ENCODE measurements at places on chromosomes 12 and 14.
A peak's percentile ranks its signal among the peaks of the same experiment; 100 is the strongest.

- no peak for DNase-seq
Observed at GRCh38 chr12:29131539-29131938, 17.5 kb upstream of the FAR2 start.

- DNase-seq = no peak
Observed at GRCh38 chr12:61490526-61491498, 769.4 kb upstream of the USP15 start.

DNA sequence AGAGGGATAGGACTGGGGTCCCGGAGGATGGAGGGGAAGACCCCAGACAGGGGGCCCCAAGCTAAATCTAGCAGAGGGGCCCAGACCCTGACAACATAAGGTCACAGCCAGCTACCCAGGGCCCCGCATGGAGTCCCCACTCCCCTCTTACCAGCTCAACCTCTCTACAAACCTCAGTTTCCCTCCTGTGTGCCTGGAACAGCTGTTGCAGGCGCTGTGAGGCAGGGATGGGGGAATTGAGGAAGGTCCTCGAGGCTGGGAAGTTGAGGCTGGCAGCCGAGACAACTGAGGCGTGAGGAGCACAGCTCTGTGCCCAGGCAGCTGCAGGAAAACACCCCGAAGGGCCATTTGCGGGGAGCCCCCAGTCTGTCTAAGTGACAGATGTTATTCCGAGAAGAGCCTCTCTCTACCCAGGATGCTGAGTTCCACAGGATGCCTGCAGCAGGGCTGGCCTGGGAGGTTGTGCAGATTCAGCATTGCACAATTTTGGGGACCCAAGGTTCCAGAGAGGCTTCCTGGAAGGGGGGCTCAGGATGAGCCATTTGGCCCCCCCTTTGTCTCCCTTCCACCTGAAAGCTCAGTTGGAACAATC is 42.7 kb upstream of the NCOR2 start:
- no peak for DNase-seq

- no peak for DNase-seq
Observed at GRCh38 chr12:2224961-2225360, 172.2 kb downstream of the CACNA1C start.

- DNase-seq = no peak
Observed at GRCh38 chr14:52049721-52050588, 18.9 kb downstream of the NID2 start.

GRCh38 chr12:1927051-1927680 is 8.7 kb upstream of the CACNA2D4 start:
- no peak for DNase-seq

- DNase-seq = no peak
Observed at GRCh38 chr12:14782756-14783155, 20.5 kb downstream of the WBP11 start.

- no peak for DNase-seq
Observed at GRCh38 chr12:2297658-2298057, 244.9 kb downstream of the CACNA1C start.

DNA sequence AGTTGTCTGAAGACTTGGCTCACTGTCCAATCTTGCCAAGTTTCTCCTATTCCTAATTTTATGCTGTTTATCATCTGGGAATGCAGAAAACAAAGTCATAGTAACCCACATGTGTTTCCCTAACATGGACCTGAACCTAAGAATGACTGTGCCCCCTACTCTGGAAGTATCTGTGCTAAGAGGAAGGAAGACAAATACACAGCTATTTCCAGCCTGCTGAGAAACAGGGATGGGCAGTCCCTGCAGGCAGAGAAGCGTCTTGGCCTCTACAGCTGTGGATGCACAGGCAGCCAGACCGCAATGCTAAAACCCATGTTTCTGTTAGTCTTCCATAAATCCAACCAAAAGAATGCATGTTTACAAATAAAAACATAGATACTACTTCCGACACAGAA is 56.2 kb downstream of the DUSP16 start:
- no peak for DNase-seq

- peak; percentile 53 for DNase-seq
Observed at GRCh38 chr14:56552615-56553014, 27.0 kb upstream of the TMEM260 start.

- no peak for DNase-seq
Observed at GRCh38 chr12:84803661-84804060, 108.9 kb downstream of the SLC6A15 start.

GRCh38 chr14:68813318-68813838 is 20.5 kb upstream of the ZFP36L1 start:
- no peak for DNase-seq

DNA sequence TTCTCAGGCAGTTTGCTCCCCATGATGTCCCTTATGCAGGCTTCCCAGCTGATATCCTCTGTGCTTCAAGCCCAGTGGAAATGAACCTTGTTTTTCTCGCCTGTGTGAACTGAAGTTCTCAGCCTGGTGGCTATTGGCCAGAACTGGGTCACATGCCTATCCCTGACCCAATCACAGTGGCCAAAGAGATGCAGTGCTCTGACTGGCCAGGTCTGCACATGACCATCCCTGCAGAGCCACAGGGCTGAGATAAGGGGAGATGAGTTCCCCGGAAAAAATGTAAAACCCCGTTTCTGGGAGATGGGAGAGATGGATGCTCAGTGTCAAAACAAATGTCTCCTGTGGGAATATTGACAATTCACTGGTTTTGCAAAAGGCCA is 34.7 kb upstream of the FZD10 start:
- DNase-seq = no peak

GRCh38 chr14:53538316-53538881 is 385.3 kb upstream of the DDHD1 start:
- no peak for DNase-seq

- DNase-seq = no peak
Observed at GRCh38 chr14:51562816-51563215, 88.9 kb upstream of the FRMD6 start.

- no peak for DNase-seq
Observed at GRCh38 chr14:77303417-77304156, 17.1 kb downstream of the POMT2 start.

DNA sequence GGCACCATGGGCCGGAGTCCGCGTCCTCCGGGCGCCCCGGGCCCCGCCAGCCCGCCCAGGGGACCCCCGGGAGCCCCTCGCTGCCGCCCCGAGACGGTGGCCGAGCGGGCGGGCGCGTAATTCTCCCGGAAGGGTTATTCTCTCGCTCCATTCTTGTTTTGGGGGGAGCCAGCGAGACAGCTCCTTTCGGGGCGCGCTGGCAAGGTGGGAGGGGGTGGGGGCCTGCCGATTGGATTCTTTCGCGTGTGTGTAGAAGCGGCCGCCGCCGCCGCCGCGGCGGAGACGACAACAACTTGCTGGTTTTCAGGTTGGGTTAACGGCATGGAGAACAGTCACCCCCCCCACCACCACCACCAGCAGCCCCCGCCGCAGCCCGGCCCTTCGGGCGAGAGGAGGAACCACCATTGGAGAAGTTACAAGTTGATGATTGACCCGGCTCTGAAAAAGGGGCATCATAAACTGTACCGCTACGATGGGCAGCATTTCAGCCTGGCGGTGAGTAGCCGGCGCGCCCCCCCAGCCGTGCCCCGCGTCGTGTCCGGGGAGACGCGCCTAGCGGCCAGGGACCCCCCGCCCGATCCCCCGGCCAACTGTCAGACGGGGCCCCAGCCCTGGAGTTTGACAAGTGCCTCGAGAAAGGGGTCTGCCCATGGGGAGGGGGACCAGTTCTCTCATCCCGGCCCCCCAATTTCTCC is 755 bp downstream of the SETD1B start:
- no peak for DNase-seq

DNA sequence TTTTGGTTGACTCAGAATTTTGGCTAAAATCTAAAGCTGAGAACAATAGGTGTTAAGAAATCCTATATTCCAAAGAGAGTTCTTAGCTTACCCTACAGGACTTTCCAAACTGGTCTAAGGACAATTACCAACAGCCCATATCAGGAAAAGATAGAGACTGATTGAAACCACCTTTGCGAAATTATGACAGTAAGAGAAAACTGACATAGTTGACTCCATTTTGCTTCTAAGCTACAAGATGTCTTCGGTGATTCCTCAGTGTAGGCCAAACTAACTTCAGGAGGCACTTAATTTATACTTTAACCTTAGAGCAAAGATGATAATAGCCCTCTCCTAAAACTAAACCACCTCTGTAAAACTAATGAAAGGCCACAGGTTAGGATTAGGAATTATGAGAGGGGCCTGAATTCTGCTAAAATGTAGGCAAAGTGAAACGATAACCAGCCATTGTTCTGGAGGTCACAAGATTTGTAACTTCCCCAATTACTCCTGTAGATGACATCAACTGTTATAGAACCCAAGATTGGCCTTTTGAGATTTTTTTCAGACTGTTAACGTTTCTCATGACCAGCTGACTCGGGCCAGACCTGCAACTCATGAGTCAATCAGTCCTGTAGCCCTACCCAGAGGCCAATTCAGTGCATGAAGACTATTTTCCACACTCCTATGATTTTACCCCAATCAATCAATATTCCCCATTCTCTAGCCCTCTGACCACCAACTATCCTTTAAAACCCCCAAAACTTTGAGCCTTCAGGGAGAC is 43.0 kb downstream of the KLRG1 start:
- no peak for DNase-seq

- no peak for DNase-seq
Observed at GRCh38 chr14:79332504-79333197, 878.7 kb downstream of the DIO2 start.

GRCh38 chr14:96754162-96754844 is 42.9 kb upstream of the VRK1 start:
- no peak for DNase-seq

- no peak for DNase-seq
Observed at GRCh38 chr14:101383737-101384338, 177.5 kb upstream of the DIO3 start.

DNA sequence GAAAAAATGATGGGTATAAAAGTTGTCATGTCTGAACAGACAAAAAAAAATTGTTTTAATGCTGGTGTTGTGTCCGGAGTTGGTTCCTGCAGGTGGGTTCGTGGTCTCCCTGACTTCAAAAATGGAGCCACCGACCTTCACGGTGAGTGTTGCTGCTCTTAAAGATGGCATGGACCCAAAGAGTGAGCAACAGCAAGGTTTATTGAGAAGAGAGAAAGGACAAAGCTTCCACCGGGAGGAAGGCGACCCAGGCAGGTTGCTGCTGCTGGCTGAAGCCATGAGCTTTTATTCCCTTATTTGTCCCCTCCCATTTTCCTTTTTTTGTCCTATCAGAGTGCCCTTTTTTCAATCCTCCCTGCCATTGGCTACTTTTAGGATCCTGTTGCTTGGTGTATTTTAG is at the start of gene TAS2R31:
Gene TAS2R31 (minus strand): TSS at position 101 of the 400 bp plus-strand sequence. CDS start 72 bp downstream, at position 29.
- DNase-seq = no peak

GRCh38 chr12:20390846-20391245 is 22.5 kb downstream of the PDE3A start:
- DNase-seq = no peak
